Body of pancreas (tissue), 4 donors: ENCODE measurements at places on chromosomes 11 and 22. TPM values are rescaled to one million over a fixed set of nuclear protein-coding genes. Genes with fewer than 3 reads are reported as not detected.

The RASL10A gene
- not detected for total RNA-seq

The NRGN gene
- total RNA-seq, result not detected

- no peak for DNase-seq
Observed at GRCh38 chr11:90243534-90243933, 20.7 kb upstream of the CHORDC1 start.

DNA sequence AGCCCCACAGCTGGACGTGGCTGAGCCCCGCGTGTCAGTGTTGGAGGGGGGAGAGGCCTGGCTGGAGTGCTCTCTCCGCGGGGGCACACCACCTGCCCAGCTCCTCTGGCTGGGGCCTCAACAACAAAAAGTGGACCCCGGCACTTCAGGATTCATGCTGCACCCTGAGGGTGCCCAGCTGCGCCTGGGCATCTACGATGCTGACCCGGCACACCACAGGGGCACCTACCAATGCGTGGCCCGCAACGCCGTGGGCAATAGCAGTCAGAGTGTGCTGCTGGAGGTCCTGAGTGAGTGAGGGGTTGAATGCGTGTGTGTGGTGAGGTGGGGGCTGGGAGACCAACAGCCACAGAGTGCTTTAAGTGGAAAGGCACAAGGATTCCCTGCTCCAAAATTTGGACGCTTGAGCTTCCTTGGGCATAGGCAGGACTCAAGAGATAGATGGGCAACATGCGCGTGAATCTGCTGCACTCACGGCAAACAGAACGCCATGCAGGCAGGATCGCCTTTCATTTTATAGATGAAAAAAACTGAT, 7.6 kb downstream of the VSIG10L2 start:
- DNase-seq, result no peak

DNA sequence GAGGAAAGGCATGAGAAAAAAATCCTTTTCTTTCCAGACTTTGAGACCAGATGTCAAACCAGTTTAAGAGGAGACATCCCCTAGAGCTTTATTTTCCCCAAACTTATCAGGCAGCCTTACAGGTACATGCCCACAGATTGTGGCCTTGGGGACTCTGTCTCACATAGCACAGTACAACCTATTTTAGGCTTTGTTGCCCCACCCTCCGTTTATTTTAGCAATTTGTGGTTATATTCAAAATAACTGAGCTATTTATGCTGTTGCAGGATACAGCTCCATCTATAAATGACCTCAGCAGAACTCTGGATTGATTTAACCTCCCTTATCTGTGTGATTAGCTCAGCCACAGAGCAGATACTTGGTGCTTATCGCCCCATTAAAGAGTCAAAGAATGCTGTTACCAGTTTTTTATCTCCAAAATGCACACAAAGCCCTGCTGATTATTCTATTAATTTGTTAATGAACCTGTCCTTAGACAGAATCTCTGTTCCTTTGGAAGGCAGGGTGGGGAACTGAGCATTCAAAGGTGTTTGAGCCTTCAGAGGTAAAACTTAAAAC, 525.2 kb downstream of the OPCML start:
- DNase-seq, result no peak
